ENCODE measurements at places on chromosomes 1 and 21.

DNA sequence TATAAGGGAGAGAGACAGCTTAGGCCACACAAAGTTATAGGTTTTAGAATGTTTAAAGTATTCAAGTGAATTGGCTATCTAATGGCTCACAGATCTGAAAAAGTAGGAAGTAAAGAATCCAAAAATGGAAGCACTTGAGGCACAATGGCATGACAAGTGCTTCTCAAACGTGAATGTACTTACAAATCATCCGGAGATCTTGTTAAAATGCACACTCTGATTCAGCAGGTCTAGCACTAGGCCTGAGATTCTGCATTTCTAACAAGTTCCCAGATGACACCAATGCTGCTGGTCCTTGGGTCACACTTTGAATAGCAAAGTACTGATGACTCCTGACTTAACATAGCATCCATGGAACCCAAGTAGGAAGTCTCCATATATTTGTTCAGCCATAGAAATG is 20.9 kb upstream of the AGL start:
- DNase-seq: no peak

GRCh38 chr1:51421964-51422363 is 91.6 kb upstream of the TTC39A start:
- no peak for DNase-seq

DNA sequence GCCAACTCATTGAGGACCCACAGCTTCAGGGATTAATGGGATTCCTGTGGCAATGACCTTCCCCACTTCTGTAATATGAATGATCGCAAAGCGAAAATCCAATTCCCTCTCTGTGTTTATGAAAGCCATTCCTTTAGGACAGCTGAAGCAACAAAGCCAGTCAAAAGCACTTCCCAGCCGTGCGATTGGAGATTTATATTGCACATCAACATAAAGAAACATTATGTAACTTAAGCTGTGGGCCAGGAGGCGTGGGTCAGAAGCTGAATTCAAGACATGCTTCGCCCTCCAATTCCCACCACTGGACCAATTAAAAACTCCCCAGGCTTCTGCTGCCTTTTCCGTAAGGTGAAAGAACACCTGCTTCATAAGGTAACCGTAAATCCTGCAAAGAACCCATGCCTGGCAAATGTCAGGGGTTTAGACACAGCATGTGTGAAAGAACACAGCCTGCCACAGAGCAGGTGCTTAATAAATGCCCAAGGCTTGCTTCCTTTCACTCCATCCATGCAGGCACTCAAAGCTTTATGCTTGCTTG is 138.9 kb upstream of the SOD1 start:
- DNase-seq: no peak

GRCh38 chr1:179996099-179996498 is 41.5 kb downstream of the CEP350 start:
- no peak for DNase-seq

DNA sequence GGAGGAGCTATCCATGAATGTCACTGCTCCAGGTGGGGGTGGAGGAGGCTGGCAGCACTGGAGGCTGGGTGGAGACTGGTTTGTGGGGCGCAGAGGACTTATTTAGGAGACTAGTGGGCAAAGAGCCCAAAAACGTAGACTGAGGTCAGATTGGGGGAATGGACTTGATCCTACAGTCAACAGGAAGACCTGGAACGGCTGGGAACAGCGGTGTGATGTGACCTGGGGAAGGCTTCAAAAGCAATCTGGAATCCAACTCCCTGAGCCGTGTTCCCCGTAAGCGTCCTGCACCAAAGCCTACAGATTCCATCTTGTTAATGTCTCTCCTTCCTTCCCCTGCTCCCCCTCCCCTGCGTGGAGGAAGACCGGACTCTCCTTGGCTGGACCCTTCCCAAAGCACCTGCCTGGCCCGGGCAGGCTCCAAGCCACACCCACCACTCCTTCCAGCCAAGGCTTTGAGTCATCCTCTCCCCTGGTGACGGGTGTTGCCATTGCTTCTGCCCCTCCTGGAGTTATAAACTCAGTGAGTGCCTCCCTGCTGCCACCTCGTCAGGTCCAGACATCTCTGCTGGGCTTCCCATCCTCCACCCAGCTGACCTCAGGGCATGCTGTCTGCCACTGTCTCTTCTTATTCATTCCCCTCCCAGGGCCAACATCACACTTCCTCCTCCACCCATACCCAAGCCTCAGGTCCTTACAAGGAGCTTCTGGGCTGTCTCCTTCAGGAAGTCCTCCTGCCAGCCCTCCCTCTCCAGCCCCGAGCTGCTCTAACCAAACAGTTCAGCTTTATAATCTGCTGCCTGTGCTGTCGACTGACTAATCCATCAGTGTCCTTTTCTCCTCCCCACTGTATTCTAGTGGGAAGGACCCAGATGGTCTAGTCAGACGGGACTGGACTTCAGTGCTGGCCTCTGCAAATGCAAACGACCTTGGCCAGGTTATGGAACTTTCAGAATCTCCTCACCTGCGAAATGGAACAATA is 1.6 kb upstream of the CLSTN1 start:
- DNase-seq: no peak

- no peak for DNase-seq
Measured at GRCh38 chr1:165416876-165417275, 28.1 kb downstream of the RXRG start.

- DNase-seq: no peak
Measured at GRCh38 chr1:183687546-183688304, 34.6 kb upstream of the APOBEC4 start.

GRCh38 chr1:185008838-185009237 is 34.5 kb upstream of the NIBAN1 start:
- no peak for DNase-seq

- DNase-seq: no peak
Measured at GRCh38 chr1:18199462-18199861, 91.9 kb downstream of the IGSF21 start.

DNA sequence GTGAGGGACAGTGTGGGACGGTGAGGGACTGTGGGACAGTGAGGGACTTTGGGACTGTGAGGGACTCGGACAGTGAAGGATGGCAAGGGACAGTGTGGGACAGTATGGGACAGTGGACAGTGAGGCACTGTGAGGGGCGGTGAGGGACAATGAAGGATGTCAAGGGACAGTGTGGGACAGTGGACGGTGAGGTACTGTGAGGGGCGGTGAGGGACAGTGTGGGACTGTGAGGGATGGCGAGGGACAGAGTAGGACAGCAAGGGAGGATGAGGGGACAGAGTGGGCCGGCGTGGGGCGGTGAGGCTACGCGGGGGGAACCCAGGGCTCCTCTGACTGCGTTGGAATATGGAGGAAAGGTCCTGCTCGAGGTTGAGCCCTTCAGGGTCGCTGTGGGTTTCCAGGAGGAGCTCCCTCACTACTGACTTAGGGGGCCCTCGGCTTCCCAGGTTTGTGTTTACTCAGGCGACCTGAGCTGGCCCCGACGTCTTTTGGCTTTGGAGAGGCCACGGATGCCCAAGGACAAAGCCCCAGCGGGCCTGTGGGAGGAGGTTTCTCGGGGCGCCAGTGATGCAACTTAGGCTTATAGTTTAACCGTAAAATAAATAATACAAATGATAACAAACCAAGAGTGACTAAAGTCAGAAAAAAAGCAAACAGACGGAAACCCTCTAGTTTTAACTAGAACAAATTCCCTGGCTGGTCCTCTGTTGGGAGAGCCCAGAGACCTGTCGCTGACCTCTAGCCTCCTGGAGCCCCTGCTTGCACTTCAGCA is 1.1 kb upstream of the ERRFI1 start:
- DNase-seq: no peak

GRCh38 chr1:117561551-117561950 is 44.3 kb upstream of the TENT5C start:
- DNase-seq: no peak

DNA sequence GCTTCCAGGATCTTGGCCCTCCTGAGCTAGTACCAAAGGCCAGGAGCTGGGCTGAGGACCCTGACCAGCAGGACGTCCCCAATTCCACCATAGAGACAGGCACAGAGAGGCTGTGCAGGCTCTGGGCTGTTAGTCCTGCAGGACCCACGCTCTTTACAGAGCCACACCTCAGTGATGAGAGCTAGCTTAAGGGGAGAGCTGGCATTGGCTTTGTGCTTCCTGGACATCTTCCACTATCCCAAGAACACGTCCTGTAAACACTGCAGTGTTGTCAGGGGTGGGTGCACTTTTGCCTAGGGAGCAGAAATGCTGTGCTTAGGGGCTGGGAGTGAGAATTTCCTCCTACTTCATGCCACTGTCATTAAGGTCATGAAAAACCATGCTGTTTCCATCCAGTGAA is 91.7 kb upstream of the EDN2 start:
- no peak for DNase-seq

GRCh38 chr1:219179293-219179692 is 5.6 kb downstream of the LYPLAL1 start:
- no peak for DNase-seq

All from GM12864 (cell line).